ENCODE measurements at places on chromosomes 4 and X.

- no peak for DNase-seq
Observed at GRCh38 chr4:76074468-76074867, at the start of gene ART3. ART3 (plus strand) TSS chr4:76074709; CDS start chr4:76075890, 1,181 bp downstream.

DNA sequence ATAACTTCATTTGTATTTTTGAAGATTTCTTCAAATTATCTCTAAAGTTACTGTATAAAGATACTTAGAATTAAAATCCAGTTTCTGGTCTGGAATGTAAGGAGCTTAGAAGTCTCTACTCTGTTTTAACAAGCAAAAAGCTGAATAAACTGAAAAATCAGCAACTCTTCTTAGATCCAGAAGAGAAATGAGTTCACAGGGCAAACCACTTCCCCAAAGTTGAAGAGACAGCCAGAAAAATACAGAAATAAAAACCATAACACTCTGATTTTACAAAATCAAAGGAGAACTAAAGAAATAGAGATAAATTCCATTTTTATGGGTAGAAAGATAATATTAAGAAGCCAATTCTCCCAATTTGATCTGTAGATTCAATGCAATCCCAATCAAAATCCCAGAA is 1166.8 kb downstream of the ADGRL3 start:
- no peak for DNase-seq

DNA sequence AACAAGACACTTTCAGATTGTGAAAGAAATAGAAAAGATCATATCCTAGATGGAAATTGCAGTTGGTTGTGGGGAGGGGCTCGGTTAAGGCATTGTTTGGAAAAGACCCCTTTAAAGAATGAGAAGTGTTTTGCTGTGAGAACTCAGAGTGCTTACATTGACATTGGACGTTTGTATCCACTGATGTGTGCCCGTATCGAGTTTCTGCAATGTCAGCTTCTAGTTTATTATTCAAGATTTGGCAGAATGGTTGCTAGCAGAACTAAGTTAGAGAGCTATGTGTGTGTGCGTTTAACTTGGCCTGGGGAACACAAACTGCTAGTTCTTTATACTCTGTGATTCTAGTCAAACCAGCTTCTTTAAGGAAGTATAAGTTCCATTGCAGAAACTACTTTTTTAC is 2702.5 kb downstream of the PCDH7 start:
- DNase-seq: no peak

GRCh38 chrX:18534949-18535348 is 109.5 kb downstream of the CDKL5 start:
- no peak for DNase-seq

GRCh38 chr4:172982151-172982590 is 186.4 kb upstream of the GALNT7 start:
- no peak for DNase-seq

GRCh38 chr4:110898290-110898689 is 275.4 kb upstream of the PITX2 start:
- no peak for DNase-seq

GRCh38 chr4:153651116-153651515 is 33.0 kb upstream of the TLR2 start:
- no peak for DNase-seq

GRCh38 chr4:6509587-6509986 is 37.2 kb upstream of the PPP2R2C start:
- no peak for DNase-seq
